ENCODE measurements at places on chromosomes 7 and 10. TPM values are rescaled to one million over a fixed set of nuclear protein-coding genes. Genes with fewer than 3 reads are reported as not detected.

BTAF1 gene
- 50.4 TPM for total RNA-seq

CALML5 gene
- total RNA-seq: not detected

STEAP1B gene
- total RNA-seq: 1.2 TPM

TMEM213 gene
- total RNA-seq: not detected

AGR3 gene
- total RNA-seq: not detected

CADPS2 gene
- 3.2 TPM for total RNA-seq

NANOS1 gene
- total RNA-seq: 5.2 TPM

CYP26C1 gene
- 0.25 TPM for total RNA-seq
